Stimulated activated naive CD4-positive, alpha-beta T cell treated with Interleukin-2 at 50 U/mL for 16 hours (primary cell): ENCODE measurements at places on chromosomes 4 and X.

DNA sequence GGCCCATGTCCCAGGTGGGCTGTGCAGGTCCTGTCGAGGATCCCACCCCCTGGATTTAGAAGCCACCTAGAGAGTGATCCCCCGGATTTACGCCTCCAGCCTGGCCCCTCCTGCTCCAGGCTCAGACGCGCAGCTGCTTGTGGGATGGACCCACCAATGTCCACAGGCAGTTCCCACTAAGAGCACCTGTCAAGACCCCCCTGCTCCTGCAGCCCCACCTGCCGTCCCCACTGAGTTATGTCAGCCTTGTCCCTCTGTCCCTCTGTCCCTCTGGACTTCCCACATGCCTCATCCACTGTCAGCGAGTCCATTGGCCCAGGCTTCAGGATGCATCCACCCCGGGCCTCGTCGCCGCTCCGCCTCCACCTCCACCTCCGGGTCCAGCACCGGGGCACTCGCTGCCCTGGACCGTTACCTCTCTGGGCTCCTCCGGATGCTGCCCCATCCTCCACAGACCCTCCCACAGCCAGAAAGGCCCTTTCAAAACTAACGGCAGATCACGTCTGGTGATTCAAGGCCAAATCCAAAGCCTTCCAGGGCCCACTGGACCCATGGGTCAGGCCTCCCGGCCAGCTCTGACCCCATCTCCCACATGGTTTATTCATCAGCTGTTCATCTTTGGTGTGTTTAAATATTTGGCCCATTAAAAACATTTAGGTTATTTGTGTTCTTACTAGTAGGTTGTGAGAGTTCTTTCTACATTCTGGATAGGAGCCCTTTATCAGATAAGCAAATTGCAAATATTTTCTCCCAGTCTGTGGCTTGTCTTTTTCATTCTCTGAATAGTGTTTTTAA is 28.3 kb downstream of the HTRA3 start:
- no peak for DNase-seq

- no peak for DNase-seq
These were observed 830 bp upstream of the MSANTD1 start for GRCh38 chr4:3248178-3248480.

- no peak for DNase-seq
These were observed 166.4 kb downstream of the PARM1 start for GRCh38 chr4:75099321-75099720.

DNA sequence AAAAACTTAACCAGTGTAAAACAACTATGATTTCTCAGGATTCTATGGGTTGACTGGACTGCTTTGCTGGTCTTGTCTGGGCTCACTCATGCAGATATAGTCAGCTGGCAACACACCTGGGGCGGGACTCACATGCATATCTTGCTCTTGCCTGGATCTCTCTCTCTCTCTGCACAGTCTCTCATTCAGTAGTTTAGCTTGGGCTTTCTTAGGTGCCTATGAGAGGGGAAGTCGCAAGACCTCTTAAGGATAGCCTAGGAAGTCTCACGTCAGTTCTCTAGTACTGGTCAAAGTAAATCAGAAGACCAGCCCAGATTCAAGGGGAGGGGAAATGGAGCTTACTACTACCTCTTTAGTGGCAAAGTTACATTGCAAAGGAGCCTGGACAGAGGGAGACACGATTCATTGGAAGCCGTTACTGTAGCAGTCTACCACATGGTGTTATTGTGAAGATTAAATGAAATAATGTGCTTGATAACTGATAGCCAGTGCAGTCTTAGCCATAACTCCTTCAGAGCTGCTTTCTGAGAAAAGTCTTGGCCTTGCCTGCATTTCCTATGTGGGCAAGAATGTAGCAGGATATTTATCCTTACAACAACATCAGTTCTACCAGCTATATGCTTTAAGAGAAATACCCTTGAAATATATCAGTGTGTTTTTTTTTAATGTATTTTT is 2.1 kb downstream of the COPS4 start:
- DNase-seq: no peak

GRCh38 chr4:123096038-123096437 is 173.6 kb upstream of the NUDT6 start:
- no peak for DNase-seq

GRCh38 chrX:106649523-106650428 is 38.0 kb downstream of the RADX start:
- no peak for DNase-seq

DNA sequence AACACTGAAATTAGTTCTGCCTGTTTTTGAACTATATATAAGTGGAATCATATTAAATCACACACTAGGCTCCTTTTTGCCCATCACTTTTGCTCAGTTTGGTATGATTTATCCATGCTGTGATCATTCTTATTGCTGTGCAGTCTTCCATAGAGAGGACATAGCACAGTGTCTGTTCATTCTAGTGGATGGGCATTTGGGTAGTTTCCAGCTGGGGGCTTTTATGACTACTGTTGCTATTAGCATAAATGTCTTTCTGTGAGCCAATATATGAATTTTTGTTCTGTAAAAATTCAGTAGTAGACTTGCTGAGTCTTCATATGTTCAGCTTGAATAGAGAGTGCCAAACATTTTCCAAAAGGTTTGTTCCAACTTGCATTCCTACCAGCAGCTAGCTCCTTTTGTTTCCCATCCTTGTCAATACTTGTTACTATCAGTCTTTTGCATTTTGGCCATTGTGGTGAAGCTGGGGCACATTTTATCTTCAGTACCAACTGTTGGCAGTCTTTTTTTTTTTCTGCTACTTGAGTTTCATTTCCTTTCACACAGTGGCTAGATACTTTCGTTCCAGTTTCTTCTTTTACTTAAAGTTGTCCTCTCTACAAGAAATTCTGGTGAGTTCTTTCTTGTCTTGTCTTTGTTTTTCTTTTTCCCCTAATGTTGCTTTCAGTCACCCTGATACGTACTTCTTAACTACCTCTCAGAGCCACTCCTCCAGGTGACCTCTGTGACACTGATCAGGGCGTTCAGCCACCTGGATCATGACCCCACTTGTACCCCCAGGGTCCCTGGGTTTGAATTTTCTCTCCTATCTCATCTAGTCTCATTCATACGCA is 87.0 kb downstream of the ANXA3 start:
- DNase-seq: no peak

DNA sequence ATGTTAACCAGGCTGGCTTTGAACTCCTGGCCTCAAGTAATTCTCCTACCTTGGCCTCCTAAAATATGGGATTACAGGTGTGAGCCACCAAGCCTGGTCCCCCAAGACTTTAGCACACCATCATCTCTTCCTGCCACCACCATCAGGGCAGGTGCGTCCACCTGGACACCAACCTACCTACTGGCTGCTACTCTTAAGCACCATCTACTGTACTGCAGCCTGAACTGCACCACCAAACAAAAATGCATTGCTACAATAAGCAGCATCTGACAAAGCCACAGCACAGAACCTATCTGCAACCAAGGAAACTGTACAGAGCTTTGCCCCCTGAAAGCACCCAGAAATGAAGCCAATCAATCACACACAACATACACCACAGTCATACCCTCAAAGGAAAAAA is 139.7 kb downstream of the EFHC2 start:
- no peak for DNase-seq

DNA sequence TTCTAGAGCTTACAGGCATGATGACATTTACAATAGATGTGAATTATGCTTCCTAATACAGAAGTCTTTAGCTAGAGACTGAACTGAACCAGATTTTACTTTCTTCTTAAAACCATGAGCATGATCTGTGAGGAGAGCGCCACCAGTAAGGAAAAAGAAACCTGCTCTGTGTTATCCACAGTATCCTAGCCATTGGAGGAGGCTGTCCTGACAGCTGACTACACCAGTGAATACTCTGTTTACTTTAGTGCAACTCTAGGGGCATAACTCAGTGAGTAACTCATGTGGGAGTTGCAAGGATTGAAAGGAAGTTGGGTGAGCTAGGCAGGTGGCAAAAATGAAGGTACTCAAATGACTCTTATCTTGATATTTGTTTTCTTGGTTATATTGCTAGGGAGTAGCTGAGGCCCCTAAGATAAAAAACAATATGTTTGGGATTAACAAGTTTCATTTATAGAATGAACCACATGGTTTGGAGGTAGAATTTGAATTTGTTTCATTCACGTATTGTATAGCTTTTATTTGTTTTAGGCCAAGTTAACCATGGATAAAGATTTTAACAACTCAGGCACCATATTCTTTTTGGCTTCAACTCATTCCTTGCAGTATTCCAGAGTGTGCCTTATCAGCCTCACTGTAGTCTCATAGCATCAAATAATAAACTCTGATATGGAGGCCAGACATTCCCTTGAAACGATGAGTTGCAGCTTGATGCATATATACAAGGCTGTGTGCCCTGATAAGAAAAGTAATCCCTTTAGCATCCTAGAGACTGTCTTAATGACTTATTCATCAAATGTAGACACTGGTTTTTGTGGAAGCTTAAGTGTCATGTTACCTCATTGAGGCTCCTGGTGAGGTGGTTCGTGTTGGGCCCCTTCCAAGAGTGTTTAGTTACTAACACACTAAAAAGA is 2.5 kb downstream of the BMP3 start:
- DNase-seq: no peak

DNA sequence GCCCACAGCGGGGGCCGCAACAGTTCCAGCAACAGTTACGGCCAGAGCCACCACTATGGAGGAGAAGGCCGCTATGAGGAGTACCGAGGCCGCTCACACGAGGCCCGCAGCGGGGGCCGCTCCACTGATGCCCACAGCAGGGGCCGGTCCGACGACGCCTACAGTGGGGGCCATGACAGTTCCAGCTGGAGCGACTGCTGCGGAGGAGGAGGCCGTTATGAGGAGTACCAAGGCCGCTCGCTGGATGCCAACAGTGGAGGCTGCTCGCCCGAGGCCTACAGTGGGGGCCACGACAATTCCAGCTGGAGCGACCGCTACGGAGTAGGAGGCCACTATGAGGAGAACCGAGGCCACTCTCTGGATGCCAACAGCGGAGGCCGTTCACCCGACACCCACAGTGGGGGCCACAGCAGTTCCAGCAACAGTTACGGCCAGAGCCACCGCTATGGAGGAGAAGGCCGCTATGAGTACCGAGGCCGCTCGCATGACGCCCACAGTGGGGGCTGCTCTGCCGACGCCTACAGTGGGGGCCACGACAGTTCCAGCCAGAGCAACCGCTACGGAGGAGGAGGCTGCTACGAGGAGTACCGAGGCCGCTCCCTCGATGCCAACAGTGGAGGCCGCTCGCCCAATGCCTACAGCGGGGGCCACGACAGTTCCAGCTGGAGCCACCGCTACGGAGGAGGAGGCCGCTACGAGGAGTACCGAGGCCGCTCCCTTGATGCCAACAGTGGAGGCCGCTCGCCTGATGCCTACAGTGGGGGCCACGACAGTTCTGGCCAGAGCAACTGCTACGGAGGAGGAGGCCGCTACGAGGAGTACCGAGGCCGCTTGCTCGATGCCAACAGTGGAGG is 1.7 kb downstream of the RBMXL3 start:
- no peak for DNase-seq

DNA sequence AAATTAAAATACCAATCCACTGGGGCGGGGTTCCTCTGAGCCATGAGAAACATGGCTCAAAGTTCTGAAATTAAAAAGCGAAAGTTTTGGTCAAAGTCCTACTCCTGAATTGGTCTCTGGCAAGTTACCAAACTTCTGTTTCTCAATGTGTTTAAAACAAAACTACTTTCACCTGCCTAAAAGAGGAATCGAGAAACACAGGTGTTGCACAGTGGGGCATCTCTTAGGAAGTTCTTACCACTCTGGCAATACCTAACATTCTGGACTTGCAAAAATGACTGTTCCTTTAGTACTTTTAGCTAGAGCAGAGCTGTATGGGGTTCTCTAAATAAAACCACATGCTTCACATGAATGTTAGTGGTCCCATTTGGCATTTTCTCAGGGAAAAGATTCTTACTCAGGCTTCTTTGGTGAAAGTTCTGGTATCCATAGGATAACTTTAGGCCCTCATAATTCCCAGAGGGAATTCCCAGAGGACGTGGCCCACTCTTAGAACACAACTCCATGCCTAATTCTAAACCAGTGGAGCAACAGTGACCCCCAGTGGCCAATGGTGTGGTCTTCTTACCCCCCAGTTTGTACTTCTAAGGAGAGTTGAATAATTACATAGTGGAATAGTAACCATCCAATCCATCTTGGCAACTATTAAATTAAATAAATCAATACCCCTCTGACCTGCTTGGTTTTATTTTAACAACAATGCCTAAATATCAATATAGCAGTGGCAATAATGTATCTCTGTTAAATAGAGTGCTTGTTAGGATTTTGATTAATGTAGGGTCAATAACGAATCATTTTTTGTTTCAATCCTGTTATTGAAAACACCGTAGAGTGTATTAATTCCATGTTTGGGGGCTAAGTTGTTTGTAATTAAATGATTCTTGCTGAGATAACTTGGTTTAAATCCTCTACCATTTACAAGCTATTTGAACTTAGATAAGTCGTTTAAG is 21.9 kb downstream of the BMP3 start:
- DNase-seq: peak; percentile 4

DNA sequence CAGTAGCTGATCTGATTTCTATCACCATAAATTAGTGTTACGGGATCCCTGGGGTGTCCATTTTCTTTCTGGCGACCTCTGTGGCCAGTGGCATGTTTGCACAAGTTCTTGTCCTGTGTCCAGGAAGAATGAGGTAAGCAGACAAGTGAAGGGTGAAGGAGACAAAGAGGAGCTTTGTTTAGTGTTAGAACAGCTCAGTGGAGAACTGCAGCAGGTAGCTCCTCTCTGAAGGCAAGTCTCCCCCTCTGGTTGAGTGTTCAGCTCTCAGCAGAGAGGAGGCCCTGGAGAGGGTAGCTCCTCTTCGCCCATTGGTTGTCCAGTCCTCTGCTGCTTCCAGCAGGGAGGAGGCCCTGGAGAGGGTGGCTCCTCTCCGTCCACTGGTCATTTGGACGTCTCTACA is 47.2 kb downstream of the DMP1 start:
- DNase-seq: no peak

- no peak for DNase-seq
These were observed 35.4 kb upstream of the YTHDC1 start for GRCh38 chr4:68385267-68385666.

DNA sequence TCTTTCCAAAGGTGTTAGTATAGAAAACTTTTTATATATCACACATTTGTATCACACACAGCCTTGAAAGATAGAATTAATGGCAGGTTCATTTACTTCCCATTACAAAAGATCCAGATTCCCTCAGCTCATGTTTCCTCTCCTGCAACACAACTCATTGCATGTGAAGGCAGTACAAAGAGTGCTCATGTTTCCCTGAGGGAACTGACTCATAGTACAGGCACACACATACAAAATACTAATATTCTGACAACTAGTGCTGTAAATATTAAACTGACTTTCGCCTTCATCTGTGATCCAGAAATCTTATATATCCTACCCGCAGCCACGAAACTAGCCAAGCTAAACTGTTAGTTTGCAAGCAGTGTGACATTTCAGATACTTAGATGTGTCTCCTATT is 819.8 kb upstream of the PCDH7 start:
- no peak for DNase-seq

DNA sequence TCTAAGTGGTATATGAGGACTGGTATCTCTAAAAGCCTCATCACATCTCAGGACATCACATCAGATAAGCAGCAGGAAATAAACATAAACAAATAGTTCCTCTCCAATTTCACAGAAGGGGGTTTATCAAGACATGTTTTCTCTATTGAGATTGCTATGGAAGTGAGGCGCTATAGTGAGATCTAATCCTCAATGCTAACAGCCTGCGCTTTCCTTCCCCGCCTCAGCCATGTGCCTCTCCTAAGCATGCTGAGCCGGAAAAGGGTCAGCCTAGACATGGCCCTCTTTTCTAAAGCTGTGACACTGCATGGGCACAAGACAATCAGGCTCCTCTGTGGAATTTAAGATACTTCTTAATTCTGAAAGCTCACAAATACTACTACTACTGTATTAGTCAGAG is 286.1 kb downstream of the INPP4B start:
- DNase-seq: no peak

GRCh38 chrX:104315555-104315954 is 60.8 kb upstream of the ESX1 start:
- DNase-seq: no peak

GRCh38 chrX:112901869-112902725 is 61.5 kb upstream of the AMOT start:
- no peak for DNase-seq
